ENCODE measurements at places on chromosomes 12 and 14.

DNA sequence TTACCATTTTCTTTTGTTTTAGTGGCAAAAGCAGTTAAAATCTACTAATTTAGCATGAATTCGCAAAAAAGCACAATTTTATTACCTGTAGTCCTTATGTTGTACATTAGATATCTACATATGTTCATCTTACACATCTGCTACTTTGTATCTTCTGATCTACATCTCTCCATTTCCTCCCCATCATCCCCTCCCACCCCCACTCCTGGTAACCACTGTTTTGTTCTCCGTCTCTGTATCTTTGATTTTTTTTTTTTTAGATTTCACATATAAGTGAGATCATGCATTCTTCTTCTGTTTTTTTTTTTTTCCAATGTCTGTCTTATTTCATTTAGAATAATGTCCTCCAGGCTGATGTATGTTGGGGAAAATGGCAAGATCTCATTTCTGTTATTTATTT is 922.7 kb downstream of the VRK1 start:
- no peak for DNase-seq

GRCh38 chr12:3945671-3946070 is 72.5 kb upstream of the PARP11 start:
- DNase-seq: no peak

DNA sequence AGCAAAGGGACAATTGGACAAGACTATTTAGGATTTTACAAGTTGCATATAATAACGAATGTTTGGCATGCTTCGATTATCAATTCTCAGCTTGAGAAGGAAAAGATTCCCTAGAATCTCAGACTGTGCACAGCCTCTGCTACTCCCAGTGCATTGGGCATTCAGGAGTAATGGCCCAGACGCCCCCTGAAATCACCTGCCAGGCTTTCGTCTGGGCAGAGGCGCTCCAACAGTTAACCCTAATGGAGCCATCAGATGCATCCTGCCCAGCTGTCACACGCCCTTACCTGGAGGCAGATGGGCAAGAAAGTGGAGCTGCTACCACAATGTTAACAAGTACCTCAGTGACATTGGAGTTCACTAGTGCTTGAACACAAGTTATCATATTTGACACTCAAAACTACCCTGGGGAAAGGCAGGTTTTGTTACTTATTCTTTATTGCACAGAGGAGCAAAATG is 927 bp upstream of the LRP6 start:
- DNase-seq: no peak

DNA sequence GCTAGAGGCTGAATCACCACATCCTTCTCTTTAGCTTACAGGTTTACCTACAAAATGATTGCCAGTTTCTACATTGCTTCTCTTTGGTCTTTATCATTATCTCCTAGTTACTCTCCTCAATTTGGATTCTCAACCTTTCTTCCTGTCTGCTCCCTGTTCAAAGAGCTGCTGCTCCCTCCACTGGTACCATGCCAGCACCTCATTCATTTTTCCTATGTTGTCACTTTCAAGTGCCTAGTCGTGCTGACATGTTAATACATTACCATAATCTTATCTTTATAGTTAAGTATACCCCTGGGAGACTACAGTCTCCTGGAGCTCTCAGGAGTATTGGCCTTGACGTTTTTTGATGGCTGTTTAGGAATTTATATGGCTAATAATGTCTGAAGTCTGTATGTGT is 14.2 kb downstream of the FRS2 start:
- DNase-seq: no peak

DNA sequence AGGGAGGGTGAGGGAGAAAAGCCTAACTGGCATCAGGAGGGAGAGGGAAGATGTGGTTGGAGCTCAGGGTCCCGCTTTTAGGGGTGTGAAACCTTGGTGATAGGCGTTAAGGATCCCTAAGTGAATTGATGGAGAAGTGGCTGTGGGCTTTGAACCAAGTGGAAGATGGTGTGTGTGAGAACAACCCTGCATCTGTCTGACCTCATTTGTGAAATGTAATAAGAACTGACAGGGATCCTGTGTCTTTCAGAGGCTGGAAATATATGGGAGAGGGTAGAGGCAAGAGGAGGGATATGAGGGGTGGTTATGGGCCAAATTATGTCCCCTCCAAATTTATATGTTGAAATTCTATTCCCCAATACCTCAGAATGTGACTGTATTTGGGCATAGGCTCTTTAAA is 63.8 kb upstream of the NRXN3 start:
- DNase-seq: no peak

DNA sequence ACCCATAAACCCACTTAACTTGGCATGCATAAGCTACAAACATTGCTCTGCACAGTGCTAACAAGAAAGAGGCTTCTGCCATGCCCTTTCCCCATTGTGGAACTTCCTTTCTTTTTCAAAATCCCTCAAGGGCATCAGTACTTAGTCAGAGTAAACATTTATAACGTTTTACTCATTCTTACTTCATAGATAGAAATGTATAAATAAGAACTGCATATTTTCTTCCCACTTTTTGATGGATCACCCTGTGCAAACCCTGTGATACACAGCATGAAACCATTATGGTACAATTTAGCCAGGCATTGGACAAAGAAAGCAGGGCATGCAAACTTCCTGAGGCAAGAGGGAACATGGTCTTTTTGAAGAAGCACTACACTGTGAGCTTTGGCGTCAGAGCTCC is 113.8 kb upstream of the FOXG1 start:
- no peak for DNase-seq

DNA sequence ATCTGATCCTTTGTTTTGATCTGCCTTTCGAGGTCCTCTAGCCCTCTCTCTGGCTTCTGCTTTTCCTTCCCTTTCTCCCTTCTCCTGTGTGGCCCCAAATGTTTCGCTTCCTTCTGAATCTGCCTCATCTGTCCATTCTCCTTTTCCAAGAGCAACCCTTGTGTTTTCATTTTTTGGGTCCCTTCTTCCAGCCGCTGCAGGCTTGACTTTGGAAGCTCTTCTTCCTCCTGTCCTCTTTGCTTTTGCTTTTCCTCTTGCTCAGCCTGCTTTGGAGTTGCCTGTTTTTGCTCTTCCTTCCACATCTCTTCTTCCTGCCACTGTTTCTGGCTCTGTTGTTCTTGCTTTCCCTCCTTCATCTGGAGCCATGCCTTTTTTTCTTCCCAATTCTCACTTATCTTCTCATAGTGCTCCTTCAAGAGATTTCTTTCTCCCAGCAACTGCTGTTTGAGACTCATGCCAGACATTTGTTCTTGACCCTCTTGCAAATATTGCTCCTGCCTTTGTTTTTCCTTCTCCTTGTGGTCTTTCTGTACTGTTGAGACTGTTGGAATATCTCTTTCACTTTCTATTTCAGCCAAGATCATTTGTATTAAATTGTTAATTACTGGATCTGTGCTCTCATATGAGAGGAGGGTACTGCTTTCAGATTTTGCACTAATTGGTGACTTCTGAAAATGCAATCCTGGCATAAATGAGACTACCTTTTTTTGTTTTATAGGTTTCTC is 42.4 kb downstream of the FAM186A start:
- no peak for DNase-seq

GRCh38 chr14:105366386-105367074 is 31.8 kb upstream of the TEX22 start:
- DNase-seq: no peak

DNA sequence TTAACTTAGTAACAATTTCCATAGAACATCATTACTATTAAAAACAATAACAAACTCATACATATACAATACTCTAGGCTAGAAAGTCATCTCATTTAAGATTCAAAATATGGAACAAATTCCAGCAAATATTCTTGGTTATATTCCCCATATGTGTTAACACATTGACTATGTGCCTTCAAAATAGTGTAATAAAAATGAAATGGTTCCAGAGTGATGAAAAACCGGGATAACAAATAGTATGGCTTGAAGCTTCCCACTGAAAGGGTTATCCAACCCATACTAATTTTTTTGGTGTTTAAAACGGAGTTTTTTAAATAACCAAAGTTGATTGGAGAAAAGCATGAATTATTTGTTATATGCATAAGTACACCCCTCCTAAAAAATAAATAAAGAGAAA is 5.3 kb downstream of the LRIG3 start:
- no peak for DNase-seq

DNA sequence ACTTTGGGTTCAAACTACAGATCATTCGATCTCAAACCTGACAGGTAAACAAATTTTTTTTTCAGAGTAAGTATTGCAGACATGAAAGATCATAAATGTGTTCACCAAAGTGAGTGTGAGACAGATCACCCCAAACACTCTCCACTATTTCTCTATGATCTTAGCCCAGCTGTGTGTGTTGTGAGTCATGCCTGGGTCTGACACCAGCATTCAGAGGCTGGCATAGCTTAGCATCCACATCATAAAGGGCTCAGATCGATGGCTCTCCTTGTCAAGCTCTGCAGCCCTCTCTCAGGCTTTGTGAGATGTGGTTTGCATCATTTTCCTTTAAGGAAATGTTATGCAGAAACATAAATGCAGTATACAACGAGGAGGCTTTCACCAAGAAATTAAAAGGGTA is 164.9 kb downstream of the ETV6 start:
- no peak for DNase-seq

DNA sequence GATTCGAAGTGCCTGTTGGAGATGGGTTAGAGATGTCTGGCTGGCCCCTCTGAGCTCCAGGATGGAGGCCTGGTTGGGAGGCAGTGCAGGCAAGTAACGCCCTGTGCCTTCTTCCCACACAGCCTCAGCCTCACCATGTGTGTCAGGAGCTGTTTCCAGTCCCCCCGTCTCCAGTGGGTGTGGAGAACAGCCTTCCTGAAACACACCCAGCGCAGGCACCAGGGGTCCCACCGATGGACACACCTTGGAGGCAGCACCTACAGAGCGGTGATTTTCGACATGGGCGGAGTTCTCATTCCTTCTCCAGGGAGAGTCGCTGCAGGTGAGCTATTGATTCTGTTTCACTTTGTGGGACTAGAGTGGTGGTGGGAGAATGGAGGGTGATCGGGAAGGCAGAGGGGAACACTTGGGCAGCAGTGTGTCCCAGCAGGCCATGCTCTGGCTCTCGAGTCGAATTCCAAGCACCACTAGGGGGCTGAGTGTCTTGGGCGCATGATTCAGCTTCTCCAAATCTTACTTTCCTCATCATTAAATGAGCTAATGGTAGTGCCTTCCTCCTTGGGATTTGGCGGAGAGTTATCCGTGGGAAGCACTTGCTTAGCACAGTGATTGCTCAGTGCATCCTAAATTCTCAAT is 6.8 kb downstream of the ACAD10 start:
- DNase-seq: no peak

GRCh38 chr12:75994069-75994740 is 37.4 kb downstream of the PHLDA1 start:
- DNase-seq: no peak

DNA sequence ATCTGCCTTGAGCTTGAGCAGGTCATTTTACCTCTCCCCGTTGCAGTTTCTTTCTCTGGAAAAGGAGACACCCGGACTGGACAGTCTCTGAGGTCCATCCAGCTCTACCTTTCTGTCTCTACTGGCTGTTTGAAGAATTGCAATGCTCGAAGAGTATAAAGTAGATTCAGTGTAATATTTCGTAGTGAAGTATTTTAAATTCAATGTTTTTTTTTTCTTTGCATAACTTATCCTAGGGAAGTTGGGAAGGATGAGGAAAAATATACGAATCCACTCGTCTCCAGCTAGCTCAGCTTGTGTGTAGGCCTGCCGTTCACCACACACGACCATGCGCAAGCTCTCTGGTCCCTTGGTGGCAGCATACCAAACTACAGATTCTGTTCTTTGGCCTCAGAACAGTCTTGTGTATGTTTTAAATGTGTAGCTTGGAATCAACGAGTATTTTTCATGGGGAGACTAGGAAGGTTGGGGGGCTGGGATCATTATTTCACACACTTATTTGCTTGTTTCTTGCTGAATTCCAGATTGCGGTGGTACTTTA is 307.9 kb downstream of the CACNA1C start:
- no peak for DNase-seq

GRCh38 chr14:91510171-91511042 is at the start of gene PPP4R3A:
Gene PPP4R3A (minus strand): TSS chr14:91510310. CDS start chr14:91509647, 663 bp downstream.
- DNase-seq: peak; percentile 92

- no peak for DNase-seq
Measured at GRCh38 chr12:129530984-129531383, 372.8 kb downstream of the TMEM132D start.

GRCh38 chr12:47876440-47876960 is 28.3 kb downstream of the VDR start:
- DNase-seq: no peak

- no peak for DNase-seq
Measured at GRCh38 chr12:52415870-52416750, 10.0 kb upstream of the KRT82 start.

- no peak for DNase-seq
Measured at GRCh38 chr12:124852329-124852831, 11.3 kb downstream of the SCARB1 start.

GRCh38 chr12:82959821-82960220 is 273.1 kb downstream of the TMTC2 start:
- no peak for DNase-seq

GRCh38 chr12:48765753-48766162 is 23.1 kb downstream of the ADCY6 start:
- no peak for DNase-seq

- no peak for DNase-seq
Measured at GRCh38 chr12:75709503-75709902, 198.1 kb upstream of the KRR1 start.

DNA sequence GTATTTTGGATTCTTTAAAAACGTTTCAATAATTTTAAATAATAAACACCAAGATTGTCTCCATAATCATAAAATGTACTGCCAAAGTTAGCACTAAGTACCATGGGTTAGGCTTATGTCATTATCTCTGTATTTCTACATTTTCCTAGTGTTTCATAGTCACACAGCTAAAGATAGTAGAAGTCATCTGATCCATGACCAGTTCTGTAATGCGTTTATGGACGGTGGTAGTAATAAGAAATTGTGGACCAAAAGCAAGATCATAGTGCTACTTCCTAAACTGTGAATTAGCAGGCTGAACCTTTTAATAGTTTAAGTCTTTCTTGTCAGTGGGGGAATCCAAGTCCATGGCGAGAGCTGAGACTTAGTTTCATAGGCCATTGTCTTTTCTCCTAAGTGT is 142.1 kb downstream of the AKAP6 start:
- DNase-seq: no peak

- DNase-seq: no peak
Measured at GRCh38 chr12:9870286-9870866, 1.2 kb upstream of the CLEC2B start.

- DNase-seq: no peak
Measured at GRCh38 chr14:37708481-37708880, 113.1 kb downstream of the TTC6 start.

DNA sequence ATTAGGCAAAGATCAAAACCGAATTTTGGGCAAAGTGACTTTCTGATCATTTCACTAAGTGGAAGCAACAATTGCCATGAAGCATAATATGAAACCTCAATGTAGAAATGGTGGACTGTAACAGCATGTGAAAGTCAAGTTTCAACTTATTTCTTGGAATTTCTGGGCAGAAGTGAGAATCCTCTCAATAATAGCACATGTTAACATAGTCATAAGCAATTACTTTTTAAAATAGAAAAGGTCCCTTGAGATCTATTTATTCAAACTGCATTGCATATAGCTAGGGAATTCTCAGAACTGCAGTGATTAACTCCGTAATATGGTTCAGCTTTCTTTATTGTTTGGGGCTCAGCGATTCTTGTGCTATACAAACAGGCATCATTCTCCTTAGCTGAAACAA is 136.7 kb upstream of the ATP2B1 start:
- DNase-seq: no peak
